Mesenchymal stem cell (in vitro differentiated cells and primary cell): ENCODE measurements at places on chromosomes 3 and 15.

DNA sequence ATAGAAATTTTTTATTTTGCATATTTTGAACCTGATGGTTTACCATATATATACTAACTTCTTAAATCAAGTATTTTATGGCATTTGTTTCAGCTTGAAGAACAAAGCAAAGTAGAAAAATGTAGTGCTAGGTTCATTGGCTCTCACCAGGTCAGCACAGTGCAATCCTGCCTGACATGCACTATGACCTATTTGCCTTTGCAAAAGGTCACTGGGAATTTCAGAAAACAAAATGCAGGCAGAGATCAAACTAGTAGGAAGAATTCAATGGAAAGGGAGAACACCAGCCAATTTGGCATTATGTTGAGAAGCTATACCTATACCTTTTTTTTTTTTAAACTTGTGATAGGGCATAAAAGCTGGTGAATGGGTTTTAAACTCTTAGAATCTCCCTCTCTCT is 329.8 kb upstream of the SGO1 start:
- DNase-seq, result no peak

GRCh38 chr15:91844928-91845327 is 8.6 kb upstream of the SLCO3A1 start:
- no peak for DNase-seq

- DNase-seq, result no peak
Measured at GRCh38 chr3:72311425-72311824, 526.5 kb upstream of the PROK2 start.

DNA sequence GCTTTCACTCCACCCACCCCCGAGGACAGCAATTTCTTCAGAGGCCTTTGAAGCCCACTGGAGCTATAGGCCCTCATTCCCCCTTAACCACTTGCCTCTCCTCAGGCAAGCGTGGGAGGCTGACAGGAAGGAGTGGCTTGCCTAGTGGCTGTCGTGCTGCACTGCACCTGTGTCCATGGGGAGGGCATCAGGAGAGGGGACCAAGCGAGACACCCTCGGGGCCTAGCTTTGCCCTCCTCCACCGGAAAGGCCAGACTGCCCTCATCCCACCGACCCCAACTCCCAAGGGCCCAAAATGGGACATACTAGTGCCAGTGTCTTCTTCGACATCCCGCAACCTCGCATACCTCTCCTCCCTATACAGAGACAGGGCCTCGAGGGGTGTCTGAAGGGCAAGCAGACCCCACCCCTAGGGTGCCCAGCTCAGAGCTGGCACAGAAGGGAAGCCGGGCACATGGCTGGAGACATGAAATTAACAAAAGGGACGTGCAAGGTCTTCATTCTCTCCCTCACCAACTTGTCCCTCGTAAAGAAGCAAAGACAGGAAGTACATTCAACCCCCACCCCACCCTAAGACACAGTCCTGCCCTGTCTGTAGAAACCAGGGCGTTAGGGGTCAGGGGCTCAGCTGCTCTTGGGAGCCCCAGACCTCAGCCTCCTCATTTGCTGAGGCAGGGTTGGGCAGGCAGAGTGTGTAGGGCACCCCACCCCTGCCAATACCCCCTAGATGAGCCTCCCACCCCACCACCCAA is 24.3 kb downstream of the VIPR1 start:
- DNase-seq, result no peak

DNA sequence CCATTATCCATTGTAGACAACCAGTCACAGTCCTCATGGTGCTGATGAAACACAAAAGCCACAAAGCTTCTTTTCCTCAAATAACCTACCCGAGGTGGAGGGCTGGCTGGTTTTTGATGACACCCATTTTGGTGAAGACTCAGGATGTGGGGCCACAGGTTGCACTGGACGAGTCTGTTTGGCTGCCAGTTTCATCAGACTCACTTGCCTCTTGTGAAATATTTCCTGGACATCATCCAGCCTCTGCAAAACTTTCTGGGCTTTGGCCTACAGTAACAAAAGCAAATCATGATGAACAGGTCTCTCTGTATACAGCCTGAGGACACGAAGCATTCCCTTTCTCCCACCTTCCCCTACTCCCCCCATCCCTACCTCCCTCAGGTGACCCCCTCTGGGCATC is 42.2 kb downstream of the B3GNT5 start:
- peak; percentile 95 for DNase-seq

DNA sequence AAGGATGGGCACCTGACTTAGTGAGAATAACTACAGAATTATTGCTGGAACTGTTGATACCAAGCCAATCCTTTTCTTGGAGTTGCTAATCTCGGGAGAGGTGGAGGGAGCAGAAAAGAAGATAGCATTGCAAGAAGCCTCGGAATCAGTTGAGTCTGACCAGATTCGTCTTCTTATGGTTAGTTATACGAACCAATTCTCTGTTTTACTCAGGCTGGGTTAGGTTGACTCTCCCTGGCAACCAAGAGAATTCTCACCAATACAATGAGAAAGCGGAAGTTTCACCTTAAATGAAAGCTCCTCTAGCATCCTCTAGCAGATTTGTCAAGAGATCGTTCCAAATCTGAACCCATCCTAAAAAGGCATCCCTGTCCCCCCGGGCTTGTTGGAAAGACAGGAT is 43.5 kb upstream of the UBE2E1 start:
- no peak for DNase-seq

- DNase-seq, result no peak
Measured at GRCh38 chr15:38670128-38671005, 105.8 kb upstream of the RASGRP1 start.

GRCh38 chr3:146326875-146327543 is 76.1 kb upstream of the PLSCR4 start:
- peak; percentile 70 for DNase-seq

DNA sequence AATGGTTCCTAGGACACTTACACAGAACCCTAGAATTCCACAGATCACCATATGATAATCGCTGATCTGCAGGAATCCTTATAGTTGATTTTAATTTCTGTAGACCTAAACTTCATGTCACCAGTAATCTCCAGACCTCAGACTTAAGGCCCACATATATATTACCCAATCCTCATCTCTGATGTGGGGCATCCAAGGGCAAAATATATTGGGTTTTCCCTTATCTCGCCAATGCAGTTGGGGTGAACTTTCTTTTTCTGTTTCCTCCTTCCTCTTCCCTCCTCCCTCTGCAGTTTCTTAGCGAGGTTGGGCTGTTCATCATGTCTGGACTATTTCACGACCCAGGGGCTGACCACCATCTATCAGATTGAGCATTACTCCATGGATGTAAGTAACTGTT is 230.2 kb downstream of the P3H2 start:
- no peak for DNase-seq

- no peak for DNase-seq
Measured at GRCh38 chr15:25093455-25094029, 138.8 kb downstream of the SNRPN start.

DNA sequence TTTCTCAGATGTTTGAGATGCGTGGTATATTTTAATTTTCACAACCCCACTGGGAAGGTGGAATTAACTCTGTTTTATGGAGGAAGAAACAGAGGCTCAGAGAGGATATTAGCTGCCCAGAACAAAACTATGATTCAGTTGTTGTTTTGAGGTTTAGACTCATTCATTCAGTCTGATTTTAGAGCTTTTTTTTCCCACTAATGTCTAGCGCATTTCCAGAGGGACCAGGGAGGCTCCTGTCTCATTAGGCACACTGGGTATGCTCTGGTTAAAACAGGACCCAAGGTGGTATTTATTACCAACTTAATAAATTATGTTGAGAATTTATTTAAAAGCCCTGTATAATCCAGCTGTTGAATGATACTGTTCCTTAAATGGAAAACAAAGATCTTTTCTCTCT is 272.0 kb upstream of the RGMA start:
- DNase-seq, result no peak

DNA sequence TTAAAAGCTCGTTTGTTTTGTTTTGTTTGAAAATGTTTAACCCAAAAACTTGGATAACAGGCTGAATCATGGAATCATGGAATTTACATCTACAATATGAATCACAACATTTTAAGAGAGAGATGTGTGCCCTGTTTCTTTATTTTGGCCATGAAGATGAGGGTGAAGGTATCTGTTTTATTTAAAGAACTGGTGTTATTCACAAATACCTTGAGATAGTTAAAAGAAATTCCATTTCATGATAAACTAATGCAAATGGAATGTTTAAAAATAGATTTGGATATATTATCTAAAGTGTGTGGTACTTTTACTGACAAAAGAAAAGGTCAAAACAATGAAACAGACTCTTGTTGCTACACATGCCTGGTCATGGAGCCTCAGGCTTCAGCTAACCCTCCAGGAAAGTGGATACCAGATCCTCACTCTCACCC is 486.0 kb upstream of the CFAP20DC start:
- peak; percentile 26 for DNase-seq

- DNase-seq, result no peak
Measured at GRCh38 chr3:136730595-136731273, 21.4 kb downstream of the STAG1 start.

GRCh38 chr3:107627962-107628542 is 105.3 kb downstream of the BBX start:
- DNase-seq, result no peak

DNA sequence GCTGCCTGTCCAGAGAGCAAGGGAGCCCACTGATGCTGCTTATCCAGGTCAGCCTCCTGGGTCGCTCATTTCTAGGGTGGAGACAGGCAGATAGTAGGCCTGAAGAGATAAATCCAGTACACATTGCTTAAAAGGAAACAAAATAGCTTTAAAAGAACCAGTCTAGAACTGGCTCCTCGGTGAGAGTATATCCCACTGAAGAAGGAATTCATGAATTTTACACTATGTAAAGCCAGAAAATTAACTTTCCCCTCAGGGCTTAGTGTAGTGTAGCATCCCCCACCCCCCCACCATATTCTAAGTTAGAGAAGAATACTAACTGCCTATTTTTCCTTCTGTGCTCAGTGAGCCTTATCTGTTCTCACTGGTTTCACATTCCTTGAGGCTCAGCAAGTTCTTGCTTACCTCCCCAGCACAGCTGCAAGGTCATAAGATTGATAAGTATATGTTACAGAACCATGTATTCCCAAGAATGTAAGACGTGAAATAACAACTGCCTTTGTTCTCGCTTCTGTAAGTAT is 30.5 kb upstream of the NOX5 start:
- no peak for DNase-seq

DNA sequence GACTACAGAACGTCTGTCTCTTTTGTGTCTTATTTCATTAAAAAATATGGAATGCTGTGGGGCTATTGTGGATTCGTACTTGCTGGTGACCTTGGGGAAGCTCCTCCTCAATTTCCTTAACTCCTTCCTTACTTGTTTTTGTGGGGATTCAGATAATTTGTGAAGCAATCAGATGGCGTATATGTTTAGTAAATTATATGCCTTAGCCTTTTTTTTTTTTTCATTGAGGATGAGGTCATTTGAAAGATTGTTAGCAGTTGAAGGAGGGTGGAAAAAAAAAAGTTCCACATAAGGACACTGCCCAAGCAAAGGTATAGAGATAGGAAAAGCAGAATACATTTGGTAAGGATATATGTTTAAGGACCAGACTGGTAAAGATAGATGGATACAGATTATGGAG is 3.3 kb downstream of the RNF13 start:
- no peak for DNase-seq

GRCh38 chr3:128274837-128275236 is 121.6 kb downstream of the EEFSEC start:
- DNase-seq, result peak; percentile 91

GRCh38 chr3:45560281-45560971 is 34.1 kb upstream of the LIMD1 start:
- DNase-seq, result peak; percentile 56

GRCh38 chr3:55203006-55203405 is 275.1 kb upstream of the LRTM1 start:
- DNase-seq, result peak; percentile 78

- no peak for DNase-seq
Measured at GRCh38 chr15:29183071-29183831, 86.4 kb downstream of the NSMCE3 start.

- no peak for DNase-seq
Measured at GRCh38 chr3:14517601-14518431, 22.3 kb downstream of the GRIP2 start.

GRCh38 chr3:9067352-9067975 is 104.2 kb upstream of the RAD18 start:
- peak; percentile 58 for DNase-seq
